ENCODE measurements at places on chromosomes 6 and 20.

DNA sequence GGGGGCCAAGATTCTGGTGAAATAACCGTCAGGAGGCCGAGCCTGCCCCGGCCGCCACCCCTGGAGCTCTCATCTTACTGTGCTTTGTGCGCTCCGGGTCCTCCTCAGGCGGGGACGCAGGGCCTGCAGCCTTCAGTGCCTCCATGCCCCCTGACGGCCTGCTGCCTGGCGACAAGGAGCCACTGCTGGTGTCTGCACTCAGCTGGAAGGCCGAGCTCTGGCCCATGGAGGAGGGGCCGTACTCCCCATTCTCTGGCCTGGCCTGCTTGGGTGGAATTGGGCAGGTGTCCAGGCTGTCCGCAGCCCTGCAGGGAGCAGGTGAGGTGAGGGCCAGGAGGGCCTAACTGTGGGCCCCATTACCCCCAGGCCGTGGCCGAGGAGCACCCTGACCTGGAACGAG lies 5.3 kb downstream of the ZNF512B start:
- DNase-seq, result no peak

GRCh38 chr6:116615937-116616736 lies at the start of gene RSPH4A:
Gene RSPH4A, plus strand, starts transcription at chr6:116616479. Its CDS starts 145 bp downstream, at chr6:116616624.
- peak; percentile 96 for DNase-seq

GRCh38 chr6:5302220-5302946 lies 41.1 kb downstream of the FARS2 start:
- no peak for DNase-seq

GRCh38 chr6:142013875-142014495 lies 118.7 kb upstream of the GJE1 start:
- DNase-seq, result no peak

- DNase-seq, result no peak
Observed at GRCh38 chr20:4051413-4052138, 36.2 kb upstream of the RNF24 start.

DNA sequence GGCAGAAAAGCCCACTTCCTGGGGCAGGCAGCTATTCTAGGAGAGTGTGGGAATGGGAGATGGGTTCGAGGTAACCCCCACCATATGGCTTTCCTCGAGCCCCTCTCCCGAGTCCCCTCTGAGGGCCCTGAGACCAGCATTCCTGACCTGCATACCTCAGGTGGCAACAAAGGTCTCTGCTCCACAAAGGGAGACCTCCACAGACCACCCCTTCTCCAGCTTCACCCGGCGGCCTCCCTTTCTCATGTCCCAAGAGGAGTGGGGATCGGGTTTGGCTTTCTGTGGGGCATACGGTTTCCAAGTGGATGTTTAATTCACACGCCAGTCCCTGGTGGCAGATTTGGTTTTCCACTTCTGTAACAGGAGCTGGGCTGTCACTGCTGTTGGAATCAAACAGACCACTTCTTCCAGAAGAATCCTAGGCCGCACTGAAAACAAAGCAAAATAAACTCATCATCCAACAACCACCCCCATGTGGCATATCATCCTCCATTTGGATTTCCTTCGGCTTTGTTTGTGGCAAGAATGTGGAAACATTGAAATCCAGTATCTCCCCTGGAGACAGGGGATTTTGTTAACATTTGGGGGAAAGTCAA lies 83.2 kb downstream of the DLL1 start:
- no peak for DNase-seq

GRCh38 chr6:22418714-22419113 lies 121.9 kb upstream of the PRL start:
- DNase-seq, result no peak

GRCh38 chr6:135163440-135163738 lies 17.7 kb upstream of the MYB start:
- DNase-seq, result no peak

DNA sequence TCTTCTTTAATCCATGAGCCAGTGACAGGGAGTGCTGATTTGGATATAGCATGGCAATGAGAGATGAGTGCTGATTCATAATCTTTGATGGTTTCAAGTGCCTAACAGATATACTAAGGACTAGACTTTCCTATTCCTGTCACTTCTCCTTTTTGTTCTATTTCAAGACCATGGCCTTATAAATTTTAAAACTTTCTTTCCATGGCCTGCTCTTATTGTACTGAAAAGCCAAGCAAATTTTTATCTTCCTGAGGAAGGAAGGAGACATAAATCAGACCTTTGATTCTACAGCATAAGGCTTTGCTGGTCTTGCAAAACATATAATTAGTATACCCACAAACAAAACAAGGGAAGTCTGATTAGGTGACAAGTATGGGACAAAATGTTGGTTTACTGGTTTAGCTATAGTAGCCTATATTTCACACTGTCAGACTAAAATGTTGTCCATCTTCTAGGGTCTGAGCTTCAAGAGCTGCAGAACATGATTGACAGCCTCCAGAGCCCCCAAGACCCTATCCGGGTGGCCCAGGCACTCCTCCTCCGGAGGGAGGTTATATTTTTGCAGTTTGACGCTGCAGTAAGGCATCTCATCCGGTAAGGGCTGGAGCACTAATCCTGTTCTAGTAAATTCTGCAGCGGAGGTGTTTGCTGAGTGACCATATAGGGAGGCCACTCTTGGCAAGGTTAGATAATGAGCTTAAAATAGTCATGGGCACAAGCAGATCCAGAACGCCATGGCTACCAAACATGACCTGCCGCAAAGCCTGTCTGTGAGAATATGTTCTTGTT lies 82.3 kb downstream of the CD164 start:
- no peak for DNase-seq

DNA sequence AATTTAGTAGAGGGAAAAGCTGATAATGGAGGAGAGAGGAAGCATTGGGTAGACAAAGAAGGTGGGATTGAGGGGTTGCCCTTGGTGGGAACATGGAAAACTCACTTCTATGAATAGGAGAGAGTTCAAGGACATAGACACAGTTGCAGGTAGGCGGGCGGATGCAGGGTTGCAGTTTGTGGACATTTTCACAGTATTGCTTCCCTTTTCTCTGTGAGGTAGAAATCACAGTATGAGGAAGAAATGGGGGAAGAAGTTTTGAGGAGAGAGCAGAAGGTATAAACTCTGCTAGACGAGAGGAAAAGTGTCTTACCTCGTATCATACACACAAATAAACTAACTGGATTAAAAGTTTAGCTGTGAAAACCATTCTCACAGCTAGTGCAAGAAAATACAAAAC lies 200.7 kb upstream of the ECI2 start:
- DNase-seq, result no peak

DNA sequence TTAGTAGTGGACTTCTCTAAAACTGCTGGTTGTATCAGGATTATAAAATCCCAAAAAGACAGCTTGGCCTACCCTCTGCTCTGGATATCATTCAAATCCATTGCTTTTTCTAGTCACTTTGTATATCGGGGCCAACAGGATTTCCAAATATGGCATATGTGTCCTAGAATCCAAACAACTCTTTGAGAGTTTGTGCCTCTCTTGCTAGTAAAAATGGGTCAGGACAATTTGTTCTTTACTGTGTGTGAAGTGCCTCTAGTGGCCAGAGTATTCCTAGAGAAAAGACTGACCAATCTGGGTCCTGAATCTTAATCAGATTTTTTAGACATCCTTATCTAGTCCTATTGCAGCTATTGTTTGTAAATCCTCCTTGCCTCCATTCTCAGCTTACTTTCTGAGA lies 33.5 kb upstream of the MANEA start:
- no peak for DNase-seq

DNA sequence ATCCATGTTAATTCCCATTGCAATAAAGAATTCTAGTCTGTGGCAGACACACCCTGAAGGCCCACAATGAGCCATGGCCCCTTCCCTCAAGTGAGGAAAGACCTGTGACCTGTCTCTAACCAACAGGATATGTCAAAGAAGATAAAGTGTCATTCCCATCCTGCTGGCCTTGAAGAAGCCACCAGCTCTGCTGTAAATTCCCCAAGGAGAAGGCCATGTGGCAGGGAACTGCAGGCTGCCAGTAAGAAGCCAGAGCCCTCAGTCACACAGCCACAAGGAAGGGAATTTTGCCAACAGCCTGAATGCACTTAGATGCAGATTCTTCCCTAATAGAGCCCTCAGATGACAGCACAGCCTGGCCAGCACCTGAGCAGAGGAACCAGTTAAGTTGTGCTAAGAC lies 24.8 kb downstream of the VIP start:
- no peak for DNase-seq

GRCh38 chr20:35909176-35909575 lies 45.1 kb downstream of the SCAND1 start:
- DNase-seq, result no peak

DNA sequence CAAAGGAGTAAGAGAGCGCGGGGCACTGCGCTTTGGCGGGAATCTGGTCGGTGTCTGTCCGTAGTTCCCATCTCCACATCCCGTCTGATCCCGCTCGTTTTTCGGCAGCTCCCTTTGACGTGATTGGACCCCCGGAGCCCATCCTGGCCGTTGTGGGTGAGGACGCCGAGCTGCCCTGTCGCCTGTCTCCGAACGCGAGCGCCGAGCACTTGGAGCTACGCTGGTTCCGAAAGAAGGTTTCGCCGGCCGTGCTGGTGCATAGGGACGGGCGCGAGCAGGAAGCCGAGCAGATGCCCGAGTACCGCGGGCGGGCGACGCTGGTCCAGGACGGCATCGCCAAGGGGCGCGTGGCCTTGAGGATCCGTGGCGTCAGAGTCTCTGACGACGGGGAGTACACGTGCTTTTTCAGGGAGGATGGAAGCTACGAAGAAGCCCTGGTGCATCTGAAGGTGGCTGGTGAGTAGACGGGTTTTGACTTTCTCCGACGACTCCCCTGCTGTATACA lies 1.4 kb downstream of the BTN1A1 start:
- peak; percentile 54 for DNase-seq

DNA sequence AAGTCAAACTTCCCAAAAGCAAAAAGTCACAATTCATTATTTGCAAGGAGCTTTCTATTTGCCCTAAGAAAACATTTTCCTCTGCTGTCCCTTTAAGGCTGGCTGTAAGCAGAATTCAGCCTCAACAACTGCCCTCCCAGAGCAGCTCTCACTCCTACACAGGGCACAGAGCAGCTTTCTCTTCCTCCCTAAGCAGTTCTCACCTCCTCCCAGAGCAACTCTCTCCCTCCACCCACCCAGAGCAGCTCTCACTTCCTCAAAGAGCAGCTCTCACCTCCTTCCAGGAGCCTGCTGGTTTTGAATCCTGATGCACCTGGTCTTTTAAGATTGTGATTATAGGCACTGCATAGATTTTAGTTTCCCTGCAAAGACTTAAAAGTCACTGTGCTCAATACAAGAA lies 120.6 kb upstream of the TMEM181 start:
- no peak for DNase-seq

GRCh38 chr6:4374216-4374615 lies 238.8 kb upstream of the ECI2 start:
- DNase-seq, result no peak

DNA sequence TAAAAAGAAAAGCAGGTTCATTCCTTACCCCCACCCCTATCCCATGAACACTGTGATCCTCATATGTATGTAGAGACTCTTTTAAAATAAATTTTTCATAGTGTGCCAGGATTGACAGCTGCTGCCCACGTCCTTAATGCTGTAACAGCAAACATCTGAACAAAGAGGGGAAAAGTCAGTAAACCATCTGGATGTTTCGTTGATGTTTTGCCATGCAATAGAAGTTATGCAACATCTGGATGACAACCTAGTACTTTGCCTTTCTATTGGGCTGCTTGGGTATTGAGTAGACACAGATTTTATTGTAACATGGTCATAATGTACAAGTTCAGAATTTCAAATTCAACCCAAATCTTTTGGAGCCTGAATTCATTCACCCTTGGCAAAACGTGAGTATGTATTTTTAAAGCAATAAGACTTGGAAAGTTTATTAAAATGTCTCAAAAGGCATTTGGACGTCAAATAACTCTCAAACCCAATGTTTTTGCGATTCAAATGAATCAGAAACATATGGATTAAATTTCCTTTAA lies 500.3 kb downstream of the DHX35 start:
- DNase-seq, result no peak

DNA sequence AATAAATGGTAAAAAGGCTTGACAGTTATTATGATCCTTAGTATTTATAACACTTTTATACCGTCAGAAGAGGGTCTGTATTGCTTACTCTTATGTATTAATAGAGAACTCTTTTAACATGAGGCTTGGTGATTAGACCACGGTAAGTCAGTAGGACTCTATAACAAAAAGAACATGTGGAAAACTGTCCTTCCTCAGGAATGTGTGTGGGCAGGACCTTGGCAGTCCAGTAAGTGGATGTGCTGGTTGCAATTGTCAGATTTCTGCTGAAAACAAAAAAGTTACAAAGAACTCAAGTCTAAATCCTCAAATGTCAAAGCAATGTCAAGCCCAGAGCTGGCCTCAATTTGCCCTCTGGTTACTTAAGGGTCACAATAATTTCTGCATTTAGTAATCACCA lies 81.1 kb downstream of the PLCG1 start:
- DNase-seq, result no peak

- no peak for DNase-seq
Observed at GRCh38 chr6:56657354-56657753, 14.7 kb upstream of the DST start.

GRCh38 chr6:90463359-90463758 lies 123.5 kb downstream of the MAP3K7 start:
- no peak for DNase-seq

DNA sequence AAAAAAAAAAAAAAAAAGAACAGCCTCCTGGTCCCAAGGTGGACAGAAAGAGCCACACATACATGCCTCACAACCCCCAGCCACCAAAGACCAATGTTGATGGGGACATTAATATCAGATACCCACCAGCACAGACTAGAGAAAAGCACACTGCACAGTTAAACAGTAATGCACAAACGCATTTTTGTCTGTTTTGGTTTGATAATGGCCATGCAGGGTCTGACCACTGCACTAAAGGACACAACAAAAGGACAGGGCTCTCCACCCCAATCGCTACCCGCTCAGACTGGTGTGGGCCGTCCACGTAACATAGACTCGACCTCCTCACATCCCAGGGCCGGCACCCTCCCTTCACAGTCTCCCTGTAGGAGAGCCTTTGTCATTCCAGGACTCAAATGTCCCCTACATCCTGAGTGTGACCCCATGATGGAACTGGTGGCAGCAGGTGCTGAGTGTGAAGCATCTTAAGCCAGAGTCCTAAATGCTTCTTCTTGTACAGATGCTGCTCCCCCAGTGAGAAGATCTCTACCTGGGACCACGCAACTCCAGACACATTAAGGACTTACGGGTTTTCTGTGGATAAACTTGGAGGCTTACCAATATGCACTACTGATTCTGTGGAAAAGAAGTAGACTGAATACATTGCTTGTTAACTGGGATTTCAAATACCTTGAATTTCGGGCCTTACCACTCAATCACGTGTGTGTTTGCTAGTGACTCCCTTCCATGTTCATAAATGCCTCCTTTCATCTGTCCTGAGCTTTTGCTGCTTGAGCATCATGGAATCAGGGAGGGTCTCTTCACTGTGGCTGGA lies 28.0 kb downstream of the RRBP1 start:
- no peak for DNase-seq

DNA sequence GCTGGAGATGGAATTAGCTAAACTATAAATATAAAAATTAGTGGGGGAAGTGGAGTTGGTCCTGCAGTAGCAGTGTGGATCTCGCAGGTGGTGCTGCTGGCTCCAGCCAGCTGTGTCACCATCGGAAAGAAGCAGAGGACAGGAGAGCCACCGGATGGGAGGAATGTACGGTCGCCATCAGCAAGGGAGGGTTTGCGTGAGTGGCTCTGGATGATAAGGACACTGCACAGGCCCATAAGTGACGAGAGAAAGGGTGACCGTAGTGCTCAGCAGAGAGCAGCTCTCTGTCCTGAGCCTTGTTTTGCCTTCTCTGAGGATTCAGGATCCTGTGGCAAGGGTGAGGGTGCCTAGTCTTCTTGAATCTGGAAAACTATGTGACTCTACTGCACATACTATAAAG lies 378.7 kb downstream of the ZFAND3 start:
- no peak for DNase-seq

All from hepatocyte (in vitro differentiated cells).